ENCODE measurements at places on chromosomes 4 and X.

DNA sequence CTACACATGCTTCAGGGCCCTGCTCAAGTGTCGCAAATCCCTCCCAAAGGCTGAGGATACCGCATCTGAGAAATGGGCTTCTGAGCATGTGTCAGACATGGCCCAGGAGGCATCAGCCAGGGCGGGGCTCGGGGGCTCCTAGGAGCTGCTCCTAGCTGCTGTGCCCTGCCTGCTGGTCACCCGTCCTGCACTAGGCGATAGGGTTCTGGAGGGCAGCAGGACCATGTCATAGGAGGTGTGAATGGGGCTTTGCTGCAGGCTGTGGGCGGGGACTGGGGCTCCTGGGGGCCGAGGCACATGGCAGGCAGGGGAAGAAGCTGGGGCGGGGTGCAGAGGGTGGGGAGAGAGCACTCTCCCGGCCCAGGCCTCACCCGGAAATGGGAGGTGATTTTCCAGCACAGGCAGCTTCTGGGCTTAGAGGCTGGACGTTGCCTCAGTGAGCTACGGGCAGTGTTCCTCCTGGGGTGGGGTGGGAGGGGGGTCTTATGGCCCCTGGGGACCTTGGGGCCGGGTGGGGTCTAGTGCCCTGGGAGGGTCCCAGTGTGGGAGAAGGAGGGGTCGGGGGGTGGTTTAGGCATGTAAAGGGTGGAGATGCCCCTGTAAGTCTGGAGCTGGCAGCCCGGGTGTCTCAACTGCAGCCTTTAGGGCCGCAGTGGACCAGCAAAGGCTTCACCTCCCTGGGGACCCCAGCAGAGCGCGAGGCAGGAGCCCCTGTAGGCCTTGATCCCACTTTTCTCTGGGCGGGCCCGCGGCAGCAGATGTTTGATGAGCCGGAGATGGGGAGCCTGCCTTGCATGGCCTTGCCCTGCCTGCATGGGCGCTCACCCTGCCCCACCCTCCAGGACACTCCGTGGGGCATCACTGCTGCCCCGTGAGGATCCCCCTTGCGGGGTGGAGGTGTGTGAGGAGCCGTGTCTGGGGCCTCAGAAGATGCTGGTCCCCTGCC lies 98.6 kb upstream of the LRPAP1 start:
- no peak for DNase-seq

- DNase-seq: no peak
Measured at GRCh38 chrX:154373340-154374306, 811 bp downstream of the FLNA start.

GRCh38 chrX:38803588-38804431 lies 2.6 kb downstream of the MID1IP1 start:
- peak; percentile 51 for DNase-seq

GRCh38 chr4:128600410-128600809 lies 209.1 kb upstream of the JADE1 start:
- DNase-seq: no peak

DNA sequence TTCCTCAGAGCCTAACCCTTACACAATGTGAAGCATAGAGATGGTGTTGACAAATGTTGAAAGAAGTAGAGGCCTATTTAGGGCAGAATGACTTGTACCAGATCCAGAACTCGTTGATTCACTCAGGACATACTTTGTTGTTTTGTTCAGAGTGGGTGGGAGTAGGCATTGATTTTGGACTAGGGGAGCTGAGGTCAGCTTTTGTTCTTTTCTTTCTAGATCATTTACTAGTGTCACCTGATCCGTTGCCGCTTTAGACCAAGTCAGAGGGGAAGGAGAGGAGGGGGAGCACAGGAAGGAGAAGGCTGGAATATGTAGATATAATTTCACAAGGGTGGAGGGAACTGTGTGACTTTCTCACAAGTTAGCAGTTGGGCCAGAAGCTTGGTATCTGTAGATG lies 282.4 kb upstream of the GPC4 start:
- DNase-seq: no peak

GRCh38 chrX:46263494-46263893 lies 281.7 kb downstream of the ZNF674 start:
- no peak for DNase-seq

DNA sequence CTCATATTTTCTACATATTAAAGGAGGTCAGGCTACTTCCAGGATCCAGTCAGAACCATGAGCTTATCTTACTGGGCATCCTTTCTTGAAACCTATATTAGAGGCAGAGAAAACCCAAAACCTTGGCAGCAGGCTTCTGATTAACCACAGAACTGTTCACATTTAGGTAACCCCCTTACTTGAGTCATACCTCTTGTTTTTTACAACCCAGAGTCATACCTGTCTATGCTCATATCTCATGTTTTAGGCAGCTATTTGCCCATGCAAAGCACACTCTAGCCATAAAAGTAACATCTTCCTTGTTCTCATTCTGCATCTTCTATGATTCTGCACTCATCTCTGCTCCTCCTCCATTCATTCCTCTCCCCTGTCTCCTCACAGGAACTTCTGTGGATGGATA lies 138.0 kb upstream of the SMIM31 start:
- no peak for DNase-seq

All from central memory CD4-positive, alpha-beta T cell (primary cell).